ENCODE measurements at places on chromosomes 12 and 14.

- no peak for DNase-seq
Measured at GRCh38 chr12:130846369-130846768, 7.3 kb upstream of the STX2 start.

GRCh38 chr12:29944269-29945000 is 160.7 kb upstream of the TMTC1 start:
- no peak for DNase-seq

DNA sequence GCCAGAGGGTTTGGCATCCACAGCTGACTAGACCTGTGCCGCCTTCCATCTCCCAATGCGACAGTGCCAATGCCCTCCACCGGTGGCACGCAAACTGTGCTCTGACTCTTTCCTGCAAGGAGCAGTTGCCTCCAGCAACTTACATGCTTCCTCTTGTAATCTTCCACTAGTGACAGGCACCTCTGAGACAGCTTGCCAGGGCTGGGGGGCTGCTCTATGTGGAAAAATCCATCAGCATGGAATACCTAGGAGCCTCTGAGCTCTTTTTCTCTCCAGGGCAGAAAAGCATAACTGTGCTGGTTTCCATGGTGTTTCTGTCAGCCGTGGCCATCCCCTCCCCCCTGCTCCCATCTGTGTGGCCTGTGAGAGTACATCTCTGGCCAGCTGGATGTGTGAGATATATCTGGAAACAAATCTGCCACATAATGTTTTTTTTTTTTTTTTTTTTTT is 110.6 kb downstream of the MYRFL start:
- no peak for DNase-seq

DNA sequence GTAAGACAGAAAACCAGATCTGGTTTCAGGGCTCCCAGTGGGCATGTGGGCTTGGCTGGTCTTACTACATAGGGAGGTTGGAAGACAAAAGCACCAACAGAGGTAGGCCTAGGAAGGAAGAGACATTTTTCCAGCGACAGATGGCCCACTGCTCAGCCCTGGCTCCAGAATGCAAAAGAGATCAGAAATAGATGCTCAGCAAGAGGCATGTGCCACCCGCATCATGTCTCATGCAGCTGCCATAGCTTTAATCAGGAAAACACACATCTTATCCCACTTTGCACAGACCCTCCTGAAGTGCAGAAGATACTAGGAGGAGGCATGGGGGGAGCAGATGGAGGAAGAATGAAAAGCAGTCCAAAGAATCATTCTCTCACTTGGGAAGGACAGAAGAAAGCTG is 25.3 kb downstream of the VASH1 start:
- DNase-seq = no peak

- DNase-seq = no peak
Measured at GRCh38 chr14:26414926-26415325, 182.9 kb downstream of the NOVA1 start.

DNA sequence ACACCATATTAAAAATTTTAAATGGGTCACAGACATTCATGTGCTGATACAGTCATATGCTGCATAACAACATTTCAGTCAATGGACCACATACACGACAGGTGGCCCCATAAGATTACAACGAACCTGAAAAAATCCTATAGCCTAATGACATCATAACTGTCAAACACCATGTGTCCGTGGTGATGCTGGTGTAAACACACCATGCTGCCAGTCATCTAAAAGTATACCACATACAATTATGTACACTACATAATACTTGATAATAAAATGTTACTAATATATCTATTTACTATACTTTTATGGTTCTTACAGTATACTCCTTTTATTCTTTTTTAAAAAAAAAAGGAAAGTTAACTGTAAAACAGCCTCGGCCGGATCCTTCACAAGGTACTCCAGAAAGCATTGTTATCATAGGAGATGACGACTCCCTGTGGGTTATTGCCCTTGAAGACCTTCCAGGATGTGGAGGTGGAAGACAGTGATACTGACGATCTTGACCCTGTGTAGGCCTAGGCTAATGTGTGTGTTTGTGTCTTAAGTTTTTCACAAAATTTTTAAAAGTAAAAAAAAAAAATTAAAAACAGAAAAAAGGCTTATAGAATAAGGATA is 5.0 kb upstream of the TDG start:
- DNase-seq = no peak

DNA sequence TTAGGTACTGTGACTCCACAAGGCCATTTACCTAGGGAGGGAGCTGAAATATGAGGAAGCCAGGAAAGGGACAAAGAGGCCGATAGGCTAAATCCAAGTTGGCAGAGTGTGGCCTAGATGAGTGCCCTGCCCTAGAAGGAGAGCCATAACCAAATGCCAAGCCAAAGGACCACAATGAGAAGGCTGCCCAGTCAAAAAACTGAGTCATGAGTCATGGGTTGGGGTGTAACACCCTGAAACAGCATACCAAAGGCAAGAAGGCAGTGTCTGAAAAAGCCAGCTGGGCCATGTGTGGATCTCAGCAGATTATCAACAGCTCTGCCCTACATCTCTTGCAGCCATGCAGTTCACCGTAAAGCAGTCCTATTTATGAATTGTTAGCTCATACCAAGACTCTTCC is 171.7 kb downstream of the PHLDA1 start:
- no peak for DNase-seq

DNA sequence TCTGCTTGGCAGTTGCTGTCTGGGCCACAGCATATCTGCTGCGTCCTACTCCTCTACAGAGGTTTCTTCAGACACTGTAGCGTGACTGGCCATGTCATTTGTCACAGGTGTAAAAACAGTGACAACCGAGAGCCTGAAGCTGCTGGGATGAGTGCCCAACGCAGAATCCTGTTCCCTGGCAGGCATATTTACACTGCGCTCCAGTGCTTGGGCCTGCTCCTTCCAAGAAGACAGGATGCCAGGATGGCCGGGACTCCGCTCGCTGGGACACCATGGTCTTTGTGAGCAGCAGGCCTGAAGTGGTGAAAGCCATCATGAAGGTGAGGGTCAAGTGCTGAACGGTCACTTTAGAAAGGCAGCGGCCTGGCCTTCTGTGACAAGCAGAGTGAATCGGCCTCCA is 171.4 kb downstream of the EMP1 start:
- no peak for DNase-seq

DNA sequence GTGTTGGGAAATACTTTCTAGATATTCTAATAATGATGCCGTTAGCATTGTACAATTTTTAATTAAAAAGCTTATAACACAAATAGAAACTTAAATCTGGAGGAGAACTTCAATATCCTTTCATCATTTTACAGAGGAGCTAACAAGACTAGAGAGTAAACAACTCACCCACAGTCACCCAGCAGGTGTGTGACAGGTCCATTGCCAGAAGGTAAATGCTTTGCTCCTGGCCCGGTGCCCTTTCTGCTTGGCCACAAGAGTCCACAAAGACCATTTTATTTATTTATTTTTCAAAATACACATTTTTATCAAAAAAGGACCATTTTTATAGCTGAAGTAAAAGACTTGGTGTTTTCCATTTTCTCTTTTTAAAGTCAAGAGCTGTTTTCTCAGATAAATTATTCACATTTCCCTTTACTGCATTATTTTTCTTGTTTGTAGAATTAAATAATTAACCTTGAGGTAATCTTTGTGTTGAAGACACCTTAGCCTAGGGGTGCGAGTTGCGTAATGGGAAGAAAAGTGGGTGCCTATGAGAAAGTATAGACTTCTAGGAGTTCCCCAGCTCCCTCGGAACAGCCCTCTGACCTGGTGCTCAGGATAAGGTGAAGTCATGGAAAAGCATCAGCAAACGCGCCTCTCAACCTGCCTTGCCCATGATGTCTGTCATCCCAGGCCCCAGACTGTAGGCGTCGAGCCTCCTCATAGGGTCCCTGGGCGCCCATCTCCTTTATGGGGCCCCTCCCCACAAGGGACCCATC is 26.3 kb upstream of the AMIGO2 start:
- DNase-seq = no peak

- DNase-seq = no peak
Measured at GRCh38 chr12:123233505-123234308, 471 bp downstream of the MTRFR start.

DNA sequence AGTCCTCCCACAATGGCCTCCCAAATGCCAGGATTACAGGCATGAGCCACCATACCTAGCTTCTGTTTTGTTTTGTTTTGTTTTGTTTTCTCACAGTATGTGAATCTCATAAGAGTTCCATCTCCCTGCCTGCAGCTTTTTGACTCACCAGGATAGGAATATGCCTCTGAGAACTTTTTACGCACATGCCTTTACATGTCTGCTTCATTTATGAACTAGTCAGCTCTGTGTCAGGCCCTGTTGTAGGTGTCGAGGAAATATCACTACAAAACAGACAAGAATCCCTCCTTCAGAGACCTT is 89.0 kb downstream of the BORCS5 start:
- no peak for DNase-seq

DNA sequence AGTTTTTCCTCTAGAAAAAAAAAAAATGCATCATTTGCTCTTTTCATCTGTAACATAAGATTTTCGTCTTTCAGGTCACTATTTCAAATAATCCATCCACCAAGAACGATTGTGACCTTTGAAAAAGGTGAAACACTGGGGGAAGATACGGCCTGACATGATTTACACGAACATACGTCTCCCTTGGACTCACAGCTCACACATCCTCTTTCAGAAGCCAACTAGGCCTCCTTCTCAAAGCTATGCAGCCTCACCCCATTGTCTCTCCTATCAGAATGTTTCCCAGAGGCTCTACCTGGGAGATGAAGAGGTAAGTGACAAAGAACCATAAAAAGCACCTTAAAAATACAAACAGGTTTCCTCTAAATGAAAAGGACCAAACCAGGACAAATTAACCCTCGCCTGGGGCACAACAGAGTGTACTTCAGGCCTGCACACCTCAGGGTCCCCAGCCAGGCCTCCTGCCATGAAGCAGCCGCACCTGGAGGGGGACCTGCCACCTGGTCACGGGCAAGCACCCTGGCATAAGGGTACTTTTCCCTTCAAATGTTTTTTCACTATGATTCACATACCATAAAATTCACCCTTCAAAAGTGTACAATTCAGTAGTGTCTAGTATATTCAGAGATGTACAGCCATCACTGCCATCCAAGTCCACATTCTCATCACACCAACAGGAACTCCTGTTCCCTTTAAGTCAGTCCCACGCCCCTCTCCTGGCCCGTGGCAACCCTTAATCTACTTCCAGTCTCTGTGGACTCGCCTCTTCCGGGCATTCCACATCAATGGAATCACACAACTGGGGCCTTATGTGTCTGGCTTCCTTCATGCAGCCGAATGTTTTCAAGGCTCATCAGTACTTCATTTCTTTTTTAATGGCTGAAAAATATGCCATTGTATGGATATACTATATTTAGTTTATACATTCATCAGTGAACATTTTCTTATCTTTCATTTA is 5.4 kb downstream of the SLC15A4 start:
- no peak for DNase-seq

DNA sequence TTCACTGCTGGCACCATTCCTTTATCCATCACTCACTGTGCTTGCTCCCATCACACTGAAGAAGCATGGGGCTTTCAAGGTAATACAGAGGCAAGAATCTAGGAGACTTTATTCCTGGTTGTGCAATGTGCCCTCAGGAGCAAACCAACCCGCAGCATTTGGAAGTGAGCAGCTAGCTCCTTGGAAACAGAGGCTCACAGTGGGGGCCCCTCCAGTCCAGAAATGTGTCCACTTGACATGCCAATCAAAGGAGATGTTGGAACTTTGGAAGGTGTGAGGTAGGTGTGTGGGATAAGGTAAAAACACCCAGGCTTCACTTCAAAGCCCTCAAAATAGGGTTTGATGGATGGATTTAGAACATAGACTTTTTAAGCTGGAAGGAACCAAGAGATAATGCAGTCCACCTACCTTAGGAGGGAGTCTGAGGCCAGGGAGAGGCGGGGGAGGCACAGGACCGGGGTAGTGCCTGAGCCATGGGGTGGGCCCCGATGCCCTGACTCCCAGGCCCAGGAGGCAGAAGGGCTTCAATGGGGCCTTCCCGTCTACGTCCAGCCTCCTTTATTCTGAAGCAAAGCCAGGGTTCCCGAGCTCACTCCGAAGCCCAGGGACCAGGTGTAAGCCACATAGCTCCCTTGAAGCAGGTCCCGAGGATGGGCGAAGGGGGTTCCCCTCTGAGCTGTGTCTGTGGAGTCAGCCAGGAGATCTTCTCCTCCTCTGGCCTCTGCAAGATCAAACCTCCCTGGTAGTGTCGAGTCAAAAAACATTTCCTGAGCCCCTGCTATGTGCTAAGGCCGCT is 17.6 kb upstream of the BCL11B start:
- DNase-seq = no peak

GRCh38 chr14:34640826-34641225 is 10.9 kb upstream of the SNX6 start:
- DNase-seq = no peak

DNA sequence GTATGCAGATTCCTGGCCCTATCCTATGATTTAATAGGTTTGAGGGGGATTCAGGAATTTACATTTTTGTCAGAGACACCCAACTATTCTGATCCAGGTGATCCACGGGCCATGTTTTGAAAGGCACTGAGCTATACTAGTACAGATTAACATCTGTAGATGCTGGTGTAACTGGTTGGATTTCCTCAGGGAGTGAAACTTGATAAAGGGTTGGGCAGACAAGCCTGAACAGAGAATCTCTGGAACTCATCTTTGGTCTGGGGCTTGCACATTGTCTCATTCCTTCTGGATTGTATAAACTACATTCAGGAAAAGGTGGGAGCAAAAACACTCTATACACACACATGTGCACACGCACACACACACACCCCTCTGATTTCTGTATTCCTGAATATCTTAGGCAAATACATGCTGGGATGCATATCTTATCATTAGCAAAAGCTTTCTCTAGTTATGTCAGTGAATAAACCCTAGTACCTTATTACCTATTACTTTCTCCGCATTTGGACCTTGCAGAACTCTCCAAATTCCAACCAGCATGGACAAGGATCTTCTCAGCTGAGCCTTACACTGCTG is 104.6 kb downstream of the SLC38A1 start:
- no peak for DNase-seq

GRCh38 chr14:95876761-95877538 is at the start of gene TUNAR:
Gene TUNAR, plus strand, starts transcription at chr14:95876832.
- DNase-seq = no peak

DNA sequence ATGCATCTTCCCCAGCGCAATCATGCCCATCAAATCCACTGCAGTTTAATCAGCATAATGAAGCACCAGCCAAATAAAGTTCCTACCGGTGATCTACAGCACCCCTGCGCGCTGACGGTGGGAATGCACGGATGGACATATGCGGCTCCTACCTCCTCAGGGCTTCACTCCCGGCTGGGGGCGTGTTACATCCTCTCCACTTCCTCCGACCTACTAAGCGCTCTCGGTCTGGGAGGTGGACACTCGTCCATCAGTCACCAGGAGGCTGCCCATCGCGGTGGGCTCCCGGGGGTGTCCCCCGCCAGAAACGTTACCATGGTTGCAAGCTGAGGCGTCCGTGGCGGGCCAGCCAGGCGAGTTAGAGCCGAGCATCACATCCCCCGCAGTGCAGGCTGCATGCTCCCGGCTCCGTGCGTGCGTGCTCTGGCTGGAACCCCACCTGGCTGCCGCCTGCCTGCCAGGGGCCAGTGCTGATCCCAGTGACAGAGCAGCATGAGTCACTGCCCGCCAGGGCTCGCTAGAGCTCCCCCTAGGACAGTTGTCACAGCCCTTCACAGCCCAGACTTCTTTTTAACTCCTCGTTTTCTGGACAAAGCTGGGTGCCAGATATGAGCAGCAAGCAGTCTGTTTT is 73.0 kb downstream of the CIT start:
- DNase-seq = no peak

- DNase-seq = no peak
Measured at GRCh38 chr12:54004063-54004840, 4.3 kb downstream of the HOXC9 start.

- DNase-seq = no peak
Measured at GRCh38 chr14:58947814-58948445, 240.5 kb upstream of the DAAM1 start.

GRCh38 chr12:101764051-101764792 is 25.0 kb upstream of the SYCP3 start:
- DNase-seq = no peak
